ENCODE measurements at places on chromosomes 1 and 21.

DNA sequence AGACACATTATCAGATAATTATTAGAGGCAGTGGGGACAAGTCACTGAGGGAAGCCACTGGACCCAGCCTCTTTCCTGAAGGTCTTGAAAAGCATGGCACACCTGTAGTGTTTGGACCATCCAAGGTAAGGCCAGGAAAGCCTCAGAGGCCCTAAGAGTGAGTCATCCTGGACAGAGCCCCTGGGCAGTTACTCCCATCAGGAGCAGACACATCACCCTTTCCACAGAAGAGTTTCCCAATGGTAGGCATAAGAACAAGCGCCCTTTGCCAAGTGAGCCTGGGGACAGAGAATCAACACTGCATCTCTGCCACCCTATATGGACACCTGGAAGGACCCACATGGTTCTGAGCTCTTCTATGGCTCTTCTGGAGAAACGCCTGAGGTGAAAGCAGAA lies 136.0 kb downstream of the PLXNA2 start:
- DNase-seq, result no peak

GRCh38 chr1:113434874-113435175 lies 44.5 kb downstream of the MAGI3 start:
- no peak for DNase-seq

GRCh38 chr1:173258479-173259264 lies 51.5 kb upstream of the TNFSF4 start:
- no peak for DNase-seq

GRCh38 chr21:42937960-42938605 lies 12.7 kb upstream of the ERVH48-1 start:
- no peak for DNase-seq

- peak; percentile 21 for DNase-seq
Measured at GRCh38 chr1:40312238-40313205, 4.6 kb downstream of the COL9A2 start.

DNA sequence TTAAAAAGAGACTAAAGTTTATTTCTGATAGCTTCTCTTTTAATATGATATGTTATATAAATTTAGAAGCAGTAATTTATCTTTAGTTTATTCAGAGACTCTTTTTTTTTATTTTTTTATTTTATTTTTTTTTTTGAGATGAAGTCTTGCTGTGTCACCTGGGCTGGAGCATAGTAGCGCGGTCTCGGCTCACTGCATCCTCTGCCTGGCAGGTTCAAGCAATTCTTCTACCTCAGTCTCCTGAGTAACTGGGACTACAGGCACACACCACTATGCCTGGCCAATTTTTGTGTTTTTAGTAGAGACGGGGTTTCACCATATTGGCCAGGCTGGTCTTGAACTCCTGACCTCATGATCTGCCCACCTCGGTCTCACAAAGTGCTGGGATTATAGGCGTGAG lies 89.6 kb downstream of the DISP1 start:
- no peak for DNase-seq

- no peak for DNase-seq
Measured at GRCh38 chr1:207261971-207262370, 59.5 kb upstream of the CD55 start.

DNA sequence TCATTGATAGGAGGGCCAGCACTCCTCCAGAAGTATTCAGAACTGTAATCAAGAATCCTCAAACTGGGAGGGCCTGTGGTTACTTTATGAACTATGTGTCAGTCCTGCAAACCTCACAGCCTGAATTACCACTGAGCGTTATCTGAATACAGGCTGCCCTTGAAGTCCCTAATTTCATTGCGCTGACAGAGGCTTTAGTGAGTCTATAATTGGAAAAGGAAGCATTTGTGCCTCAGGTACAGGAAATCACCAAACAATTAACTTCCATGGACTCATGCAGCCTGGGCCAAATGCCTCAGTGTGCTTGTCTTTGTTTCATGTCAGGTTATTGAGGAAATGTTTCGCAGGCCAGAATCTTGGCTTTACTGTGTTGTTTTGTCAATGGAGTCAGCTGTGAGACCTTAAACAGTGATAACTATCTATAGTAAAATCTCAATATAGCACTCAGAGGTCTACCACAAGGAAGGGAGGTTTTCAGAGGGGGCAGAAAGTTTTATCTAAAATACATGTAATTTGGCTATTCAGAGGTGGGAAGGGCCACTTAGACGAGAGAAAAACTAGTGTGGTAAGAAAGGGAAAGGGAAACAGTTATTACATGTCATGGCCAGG lies 32.9 kb upstream of the DOCK7 start:
- no peak for DNase-seq

DNA sequence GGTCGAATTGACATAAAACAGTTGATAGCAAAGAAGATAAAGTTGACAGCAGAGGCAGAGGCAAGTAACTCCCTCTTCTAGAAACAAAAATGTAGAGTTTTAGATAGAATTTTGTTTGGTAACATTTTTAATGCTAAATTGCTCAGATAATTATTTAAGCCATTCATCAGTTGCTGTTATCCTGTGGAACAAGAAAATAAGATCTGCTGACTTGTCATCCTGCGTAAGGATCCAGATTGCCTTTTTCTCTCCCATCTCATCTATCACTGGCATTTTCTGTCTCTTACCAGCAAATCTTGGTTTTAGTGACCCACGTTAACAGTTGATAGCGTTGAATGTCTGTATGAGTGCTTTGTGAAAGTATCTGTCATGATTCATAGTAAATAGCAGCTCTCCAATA lies 29.8 kb downstream of the SOAT1 start:
- DNase-seq, result no peak

DNA sequence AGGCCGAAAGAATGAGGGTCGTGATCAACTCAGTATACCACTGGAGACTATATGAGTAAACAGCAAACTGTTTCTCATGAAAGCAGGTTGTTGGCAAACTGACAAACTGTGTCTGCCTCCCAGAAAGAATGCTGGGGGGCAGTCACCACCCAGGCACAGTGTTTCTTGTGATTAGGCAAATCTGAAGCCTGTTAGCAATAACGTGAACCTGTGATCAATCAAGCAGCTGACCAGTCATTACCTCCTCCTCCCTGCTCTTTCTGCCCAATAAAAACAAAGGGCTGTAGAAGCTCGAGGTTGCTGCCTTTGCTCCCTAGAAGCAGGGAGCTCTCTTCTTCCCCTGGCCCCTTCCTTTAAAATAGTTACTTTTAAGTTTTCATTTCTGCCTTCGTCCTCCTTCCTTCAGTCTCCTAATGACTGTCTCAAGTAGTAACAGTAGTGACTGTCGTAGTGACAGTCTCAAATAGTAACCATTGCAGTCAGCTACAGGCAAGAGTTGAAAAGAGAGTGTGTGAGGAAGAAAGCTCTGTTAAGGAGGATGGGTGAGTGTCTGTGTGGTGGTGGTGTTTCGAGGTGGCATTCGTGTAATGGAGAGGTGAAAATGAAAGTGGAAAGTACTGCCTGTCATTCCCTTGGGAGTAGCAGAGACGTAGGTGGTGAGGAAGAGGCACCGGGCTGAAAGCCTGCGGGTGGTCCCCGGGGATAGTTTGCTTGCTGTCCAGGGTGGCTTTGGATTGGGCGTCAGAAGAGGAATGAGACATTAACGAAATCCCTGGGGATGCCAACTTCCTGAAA lies 14.5 kb downstream of the HHAT start:
- no peak for DNase-seq

- no peak for DNase-seq
Measured at GRCh38 chr21:25916226-25916625, 181.5 kb downstream of the GABPA start.

DNA sequence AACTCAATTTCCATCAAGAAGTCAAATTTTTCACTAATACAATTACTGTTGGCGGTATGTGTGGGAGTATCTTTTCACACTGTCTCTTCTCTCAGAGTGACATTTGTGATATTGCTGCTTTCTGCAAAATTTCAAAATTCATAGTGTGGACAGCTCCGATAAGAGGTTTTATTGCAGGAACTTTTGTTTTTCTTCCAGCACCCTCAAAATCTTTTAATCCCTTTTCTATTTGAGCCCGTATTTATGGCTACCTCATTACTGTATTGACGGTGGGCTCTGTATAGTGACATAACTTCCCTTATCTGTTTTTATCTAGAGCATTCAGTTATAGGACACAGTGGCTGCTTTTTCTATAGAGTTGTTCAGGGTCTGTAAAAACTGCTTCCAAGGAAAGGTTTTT lies 794.4 kb upstream of the TMPRSS15 start:
- no peak for DNase-seq

DNA sequence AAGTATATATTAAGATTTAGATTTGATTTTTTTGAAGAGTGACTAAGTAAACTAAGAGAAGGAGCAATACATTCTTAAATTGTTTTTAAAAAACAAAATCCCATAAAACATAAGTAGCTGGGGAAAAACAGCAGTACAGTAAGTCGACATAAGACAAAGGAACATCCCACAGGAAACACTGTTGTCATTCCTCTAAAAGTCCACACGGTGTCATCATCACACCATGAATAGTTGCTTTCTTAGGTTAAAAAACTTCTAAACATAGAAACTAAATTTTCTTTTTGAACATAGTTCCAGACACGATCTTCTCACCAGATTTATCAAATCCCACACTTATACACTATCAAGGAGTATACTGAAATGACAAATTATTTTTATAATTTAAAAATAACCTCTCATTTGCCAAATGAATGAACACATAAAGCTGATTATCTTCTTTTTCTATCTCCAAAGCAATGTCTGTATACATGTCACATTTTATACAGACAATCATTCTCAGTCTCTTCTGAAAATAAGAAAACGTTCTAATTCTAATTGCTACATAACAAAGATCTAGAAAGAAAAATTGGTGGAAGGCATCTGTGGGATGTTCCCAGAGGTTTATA lies 15.8 kb downstream of the ODF2L start:
- no peak for DNase-seq

DNA sequence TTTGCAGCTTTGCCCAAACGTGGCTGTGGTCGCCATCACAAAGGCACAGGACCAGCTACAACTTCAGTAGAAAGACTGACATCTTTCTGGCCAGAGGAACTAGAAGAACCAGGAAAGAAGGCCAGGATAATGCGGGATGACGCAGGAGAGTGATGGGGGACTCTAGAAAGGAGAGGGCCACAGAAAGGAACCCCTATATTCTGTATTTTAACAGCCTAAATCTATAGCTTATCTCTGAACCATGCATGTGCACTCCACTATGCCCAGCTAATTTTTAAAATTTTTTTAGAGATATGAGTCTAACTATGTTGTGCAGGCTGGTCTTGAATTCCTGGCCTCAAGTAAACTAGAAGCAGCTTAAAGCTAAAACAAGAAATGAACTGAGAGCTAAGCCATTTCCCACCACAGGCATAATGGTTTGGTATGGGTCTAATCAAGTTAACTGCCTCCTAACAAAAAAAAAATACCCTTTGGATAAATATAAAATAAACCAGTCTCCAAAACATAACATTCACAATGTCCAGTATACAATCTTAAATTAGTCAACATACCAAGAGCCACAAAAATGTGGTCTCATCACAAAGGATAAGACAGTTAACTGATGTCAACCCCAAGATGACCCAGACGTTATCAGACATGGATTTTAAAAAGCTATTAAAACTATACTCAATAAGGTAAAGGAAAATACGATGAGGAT lies 18.0 kb downstream of the LTN1 start:
- no peak for DNase-seq

Measured in stimulated activated naive CD4-positive, alpha-beta T cell treated with Interleukin-2 at 50 U/mL for 16 hours (primary cell).